ENCODE measurements at places on chromosomes 1 and 21.

DNA sequence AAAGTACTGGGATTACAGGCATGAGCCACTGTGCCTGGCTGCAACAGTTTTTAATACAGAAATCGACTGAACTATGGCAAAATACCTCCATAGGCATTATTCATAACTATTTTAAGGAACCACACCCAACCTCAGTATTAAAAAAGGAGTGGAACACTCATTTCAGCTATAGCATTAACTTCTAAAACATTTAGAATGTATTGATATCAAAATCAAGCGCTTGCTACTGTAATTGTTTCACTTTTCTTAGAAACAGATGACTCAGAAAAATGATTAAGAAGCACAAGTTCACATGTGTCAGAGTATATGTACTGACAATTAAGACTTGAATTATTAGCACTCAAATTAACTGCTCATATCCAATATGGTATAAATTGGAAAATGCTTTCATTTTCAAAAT is 15.1 kb downstream of the AIDA start:
- no peak for DNase-seq

DNA sequence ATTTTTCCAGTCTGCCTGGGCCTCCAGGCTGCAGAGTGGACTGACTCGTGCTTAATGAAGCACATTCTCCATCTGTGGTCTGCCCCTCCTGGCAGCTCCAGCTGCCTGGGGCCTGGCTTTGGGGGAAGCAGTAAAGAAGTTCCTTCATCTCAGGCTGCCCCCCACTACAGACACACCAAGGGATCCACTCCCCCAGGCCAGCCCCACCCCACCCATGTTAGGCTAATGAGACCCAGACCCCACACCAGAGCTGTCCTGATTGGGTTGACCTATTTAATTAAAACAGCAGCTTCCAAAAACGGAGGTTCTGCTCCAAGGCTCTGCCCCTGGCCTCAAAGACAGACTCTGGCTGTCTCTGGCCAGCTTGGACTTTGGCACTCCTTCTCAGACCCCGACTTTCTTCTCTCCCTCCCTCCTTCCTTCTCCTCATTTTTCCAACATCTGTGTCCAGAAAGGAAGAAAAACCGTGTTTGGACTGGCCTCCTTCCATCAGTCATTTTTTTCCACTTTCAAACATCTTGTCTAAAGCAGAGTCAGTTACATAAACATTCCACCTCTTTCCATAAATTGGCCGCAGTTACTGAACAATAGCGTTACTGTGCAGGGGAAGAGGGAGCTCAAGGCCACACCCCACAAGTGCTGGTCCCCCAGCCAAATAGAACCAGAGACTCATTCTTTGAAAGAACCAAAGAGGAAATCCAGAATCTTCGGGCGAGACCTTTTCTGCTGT is 29.7 kb downstream of the SERTAD4 start:
- DNase-seq, result no peak

- no peak for DNase-seq
These were observed 162.0 kb downstream of the KIF26B start for GRCh38 chr1:245316784-245317183.

DNA sequence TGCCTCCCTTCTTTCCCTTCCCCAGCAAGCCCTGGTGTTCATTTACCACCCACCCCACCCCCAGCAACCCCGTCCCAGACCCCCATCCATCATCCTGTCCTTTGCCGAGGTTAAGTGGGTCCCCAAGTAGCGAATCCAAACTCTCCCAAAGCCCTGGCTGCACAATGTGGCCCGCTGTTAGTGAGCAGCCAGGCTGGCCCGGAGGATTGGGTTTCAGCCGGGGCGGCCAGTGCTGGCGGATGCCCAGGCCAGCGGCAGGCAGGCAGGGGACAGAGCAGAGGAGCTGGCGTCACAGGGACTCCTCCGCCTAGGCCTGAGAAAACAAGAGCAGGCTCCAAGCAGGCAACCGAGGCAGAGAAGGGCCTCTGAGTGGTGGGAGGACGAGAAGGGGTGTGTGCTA is 61.4 kb downstream of the EPHB2 start:
- no peak for DNase-seq

DNA sequence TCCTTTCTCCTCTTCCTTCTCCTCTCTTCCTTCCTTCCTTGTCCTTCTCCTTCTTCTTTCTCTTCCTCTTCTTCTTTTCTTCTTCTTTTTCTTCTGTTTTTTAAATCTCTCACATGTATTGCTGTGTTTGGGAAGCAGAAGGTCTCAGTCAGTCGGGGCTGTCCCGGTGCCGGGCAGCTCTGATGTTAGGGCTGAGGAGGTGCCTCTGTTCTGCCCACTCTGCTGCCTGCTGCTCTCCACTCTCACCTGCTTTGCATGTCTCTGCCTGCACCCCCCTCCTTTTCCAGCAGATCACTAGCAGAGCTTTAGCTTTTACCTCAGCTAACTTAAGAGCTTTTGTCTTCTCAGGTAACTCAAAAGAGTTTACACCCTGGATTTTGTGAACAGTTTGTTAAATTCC is 276.6 kb downstream of the CHRM3 start:
- DNase-seq, result no peak

- DNase-seq, result no peak
These were observed 22.9 kb downstream of the SUSD4 start for GRCh38 chr1:223341121-223341520.

- DNase-seq, result no peak
These were observed 17.7 kb downstream of the CSMD2 start for GRCh38 chr1:34147301-34147700.

GRCh38 chr1:57599236-57599994 is 175.6 kb upstream of the DAB1 start:
- no peak for DNase-seq

- no peak for DNase-seq
These were observed 287.3 kb downstream of the VAV3 start for GRCh38 chr1:107677697-107678096.
